Neural crest cell (in vitro differentiated cells): ENCODE measurements at places on chromosomes 7 and 10. TPM values are rescaled to one million over a fixed set of nuclear protein-coding genes. Genes with fewer than 3 reads are reported as not detected.

- no peak for DNase-seq
These were observed 226.0 kb downstream of the CELF2 start for GRCh38 chr10:11243425-11244222.

DNA sequence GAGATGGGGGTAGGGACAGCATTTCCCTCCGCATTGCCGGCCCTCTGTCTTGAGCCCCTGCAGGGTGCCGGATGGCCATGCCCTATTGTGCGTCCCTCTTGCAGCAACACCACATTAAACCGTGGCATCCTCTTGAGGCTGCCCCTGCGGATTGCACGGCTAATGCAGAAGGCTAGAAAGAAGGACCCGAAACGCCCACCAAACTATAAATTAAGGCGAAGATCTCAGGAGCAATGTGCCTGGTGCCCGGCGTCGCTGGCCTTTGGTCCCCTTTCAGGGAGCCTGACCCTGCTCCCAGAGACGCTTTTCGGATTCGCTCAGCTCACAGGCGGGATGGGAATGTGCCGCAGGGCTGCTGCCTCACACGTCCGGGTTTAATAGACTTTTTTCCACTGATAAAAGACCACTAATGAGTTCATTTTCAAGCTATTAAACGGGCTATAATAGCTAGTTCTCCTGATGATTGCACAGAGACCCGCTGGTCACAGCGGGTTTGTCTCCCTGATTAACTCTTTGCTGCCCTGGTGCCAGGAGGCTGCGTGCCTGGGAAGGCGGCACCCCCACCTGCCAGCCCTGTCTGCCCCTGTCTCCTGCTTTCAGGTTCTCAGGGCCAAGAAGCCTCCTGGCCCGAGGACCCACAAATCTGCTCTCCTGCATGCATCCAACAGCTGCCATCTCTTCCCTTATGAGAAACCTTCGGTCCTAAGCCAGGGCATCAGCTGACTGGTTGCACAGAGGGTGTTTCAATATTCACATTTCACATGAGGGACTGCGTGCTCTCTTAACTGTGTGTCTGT is 128.3 kb downstream of the ADARB2 start:
- DNase-seq = peak; percentile 9

- no peak for DNase-seq
These were observed 93.6 kb downstream of the NHLRC2 start for GRCh38 chr10:113948048-113948447.

DNA sequence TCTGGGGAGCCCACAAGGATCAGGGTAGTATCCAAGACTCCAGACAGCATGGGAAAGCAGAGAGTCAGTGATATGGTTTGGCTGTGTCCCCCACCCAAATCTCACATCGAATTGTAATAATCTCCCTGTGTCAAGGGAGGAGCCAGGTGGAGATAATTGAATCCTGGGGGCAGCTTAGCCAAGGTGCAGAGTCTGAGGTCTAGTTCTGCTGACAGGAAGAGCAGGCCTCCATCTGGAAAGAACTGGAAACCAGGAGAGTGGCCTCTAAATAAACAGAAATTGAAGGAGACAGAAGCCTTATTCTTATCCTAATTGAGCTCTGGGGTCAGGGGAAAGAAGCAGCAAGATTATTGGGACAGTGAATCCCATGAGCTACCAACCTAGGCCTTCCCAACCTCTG is 146.7 kb upstream of the NRP1 start:
- DNase-seq = no peak

GRCh38 chr7:18497082-18497481 is 1.5 kb downstream of the HDAC9 start:
- no peak for DNase-seq

H2BK1 gene
- not detected in 2 replicates for total RNA-seq
